ENCODE measurements at places on chromosomes 5 and 9.

GRCh38 chr5:175840050-175840841 lies 31.1 kb upstream of the CPLX2 start:
- DNase-seq = no peak

DNA sequence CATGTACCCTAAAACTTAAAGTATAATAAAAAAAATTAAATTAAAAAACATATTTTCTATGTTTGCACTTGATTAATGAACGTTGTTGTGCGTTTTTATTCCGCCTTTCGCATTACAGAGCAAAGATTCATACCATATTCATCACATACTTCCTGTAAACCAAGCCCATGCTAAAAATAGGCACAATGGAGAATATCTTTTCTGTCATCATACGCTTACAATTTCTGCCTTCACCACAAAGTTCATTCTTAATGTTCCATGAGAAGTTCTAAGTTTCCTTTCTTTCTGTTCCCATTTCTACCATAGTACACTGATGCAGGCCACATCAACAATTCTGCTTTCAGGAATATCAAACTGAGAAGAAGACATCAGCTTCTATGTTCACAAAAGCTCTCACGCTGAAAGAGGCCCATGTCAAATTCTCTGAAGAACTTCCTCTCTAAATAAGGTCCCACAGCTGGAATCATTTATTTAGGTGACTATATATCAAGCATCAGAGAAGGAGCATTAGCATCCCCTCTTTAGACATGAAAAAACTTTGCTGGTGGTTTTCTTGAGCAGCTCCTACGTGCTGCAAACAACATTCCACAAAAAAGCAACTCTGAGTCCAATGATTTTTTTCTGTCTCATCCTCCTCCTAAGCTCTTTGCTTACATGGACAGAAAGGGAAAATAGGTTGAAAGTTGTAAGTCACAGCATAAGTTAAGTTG lies 456.4 kb downstream of the CDH10 start:
- no peak for DNase-seq

DNA sequence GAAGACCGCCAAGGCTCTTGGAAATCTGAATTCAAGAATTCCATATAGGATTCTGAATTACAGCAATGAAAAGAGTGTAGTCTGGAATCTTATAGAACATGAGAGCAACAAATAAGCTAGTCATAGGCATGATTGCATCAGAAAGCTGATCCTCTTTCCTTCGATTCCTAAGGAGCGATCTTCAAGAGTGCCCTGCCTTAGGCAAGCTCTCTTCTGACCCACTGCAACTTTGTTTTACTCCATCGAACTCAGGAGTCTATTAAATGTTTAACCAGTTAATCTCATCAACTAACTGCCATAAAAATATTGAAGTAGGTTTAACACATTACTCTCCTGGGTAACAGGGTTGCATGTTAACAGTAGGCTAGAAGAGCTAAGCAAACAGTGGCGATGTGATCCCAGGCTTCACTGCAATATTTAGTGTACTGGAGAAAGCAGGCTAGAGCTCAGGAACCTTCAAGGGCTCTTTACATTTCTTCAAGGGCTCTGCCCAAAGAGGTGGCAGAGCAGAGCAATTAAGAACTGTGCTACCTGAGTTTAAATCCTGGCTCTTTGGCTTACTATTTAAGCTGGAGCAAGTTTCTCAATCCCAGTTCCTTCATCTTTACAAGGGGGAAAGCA lies 146.3 kb downstream of the RORB start:
- DNase-seq = no peak

DNA sequence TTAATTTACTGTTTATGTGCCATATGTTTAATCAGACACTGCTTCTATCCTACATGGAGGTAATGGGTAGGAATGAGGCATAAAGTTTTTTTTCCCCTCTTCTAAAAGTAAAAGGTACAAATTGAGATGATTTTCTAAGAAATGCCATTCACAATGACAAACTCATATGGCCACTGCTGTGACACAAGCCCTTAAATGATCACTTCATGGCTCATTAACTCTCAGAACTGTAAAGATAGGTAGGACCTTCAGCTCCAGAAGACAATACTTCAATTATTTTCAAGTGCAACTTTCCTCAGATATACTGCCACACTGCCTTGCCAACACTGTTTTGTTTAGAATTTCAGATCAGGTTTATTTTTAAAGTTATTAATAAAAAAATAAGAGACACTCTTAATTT lies 362.9 kb upstream of the ZNF608 start:
- no peak for DNase-seq

GRCh38 chr5:113250341-113250953 lies 184.3 kb downstream of the TSSK1B start:
- no peak for DNase-seq

- DNase-seq = no peak
Observed at GRCh38 chr9:1532171-1532570, 482.0 kb downstream of the DMRT2 start.

DNA sequence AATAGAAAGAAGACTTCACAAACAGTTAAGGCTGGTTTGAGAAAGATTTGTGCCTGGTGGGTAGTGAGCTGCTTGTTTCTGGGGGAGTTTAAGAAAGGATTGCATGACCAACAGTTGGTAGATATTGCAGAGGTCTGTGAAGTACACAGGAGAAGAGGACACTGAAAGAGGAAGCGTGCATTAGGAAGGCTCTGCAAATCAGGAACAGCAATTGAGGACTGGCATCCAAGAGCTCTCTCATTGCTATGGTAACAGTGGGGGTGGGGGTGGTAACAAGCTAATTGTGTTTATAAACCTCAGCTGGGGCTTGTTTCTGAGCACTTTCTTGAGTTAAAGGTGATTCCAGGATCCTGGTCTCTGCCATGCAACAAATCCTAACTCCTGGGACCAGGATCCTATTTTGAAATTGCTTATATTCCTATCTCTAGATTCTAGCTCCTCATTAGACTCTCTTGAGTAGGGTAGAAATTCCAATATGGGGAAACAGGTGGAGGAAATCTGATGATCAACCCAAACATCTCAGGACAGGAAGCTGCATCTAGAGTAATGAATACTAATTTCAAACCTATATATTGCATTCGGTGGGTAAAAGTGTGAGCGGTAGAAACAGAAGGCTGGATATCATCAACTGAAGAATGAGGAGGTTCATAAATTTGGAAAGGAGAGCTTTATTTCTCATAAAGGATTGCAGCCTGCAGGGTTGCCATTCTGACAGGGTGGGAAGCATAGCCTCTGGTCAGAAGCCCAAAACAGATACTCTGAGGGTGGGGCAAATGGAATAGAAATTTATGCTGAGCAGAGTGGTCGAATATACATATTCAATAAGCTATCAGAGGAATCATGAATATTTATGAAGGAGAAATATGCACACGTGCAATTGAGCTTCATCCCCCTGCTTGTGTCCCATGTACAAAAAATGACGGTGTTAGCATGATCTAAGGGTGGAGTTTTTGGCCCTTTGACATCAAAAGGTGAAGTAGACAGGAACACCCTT lies 79.4 kb downstream of the PTTG1 start:
- DNase-seq = no peak

GRCh38 chr9:126404459-126404858 lies 77.8 kb downstream of the MVB12B start:
- DNase-seq = no peak

GRCh38 chr9:4936823-4937222 lies 48.2 kb upstream of the JAK2 start:
- peak; percentile 23 for DNase-seq

- no peak for DNase-seq
Observed at GRCh38 chr9:111405701-111406100, 75.7 kb upstream of the OR2K2 start.

GRCh38 chr5:143011585-143011984 lies 241.4 kb downstream of the ARHGAP26 start:
- no peak for DNase-seq

- no peak for DNase-seq
Observed at GRCh38 chr5:139022528-139022927, 147.4 kb upstream of the LRRTM2 start.

GRCh38 chr9:129323376-129323998 lies 145.4 kb upstream of the IER5L start:
- peak; percentile 10 for DNase-seq

- peak; percentile 88 for DNase-seq
Observed at GRCh38 chr9:136403538-136403914, 3.6 kb upstream of the SNAPC4 start.

- DNase-seq = peak; percentile 90
Observed at GRCh38 chr9:126985870-126986498, 71.4 kb downstream of the RALGPS1 start.

DNA sequence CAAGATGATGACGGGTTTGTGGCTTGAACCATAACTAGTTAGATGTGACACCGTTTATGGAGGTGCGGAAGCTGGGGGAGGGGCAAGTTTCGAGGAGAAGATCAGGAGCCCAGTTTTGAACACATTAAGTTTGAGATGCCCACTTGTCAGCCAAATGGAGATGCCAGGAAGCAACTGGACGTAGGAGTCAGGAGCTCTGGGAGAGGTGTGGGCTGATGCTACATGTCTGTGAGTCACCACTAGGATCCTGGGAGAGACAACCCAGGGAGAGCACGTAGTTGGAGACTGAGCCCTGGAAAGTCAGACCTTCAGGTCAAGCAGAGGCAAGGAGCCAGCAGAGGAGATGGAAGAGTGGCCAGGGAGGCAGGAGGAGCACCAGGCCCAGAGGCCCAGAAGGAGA lies 48.8 kb upstream of the SLC25A51 start:
- DNase-seq = no peak

- DNase-seq = no peak
Observed at GRCh38 chr9:3868466-3868865, 342.7 kb upstream of the RFX3 start.

DNA sequence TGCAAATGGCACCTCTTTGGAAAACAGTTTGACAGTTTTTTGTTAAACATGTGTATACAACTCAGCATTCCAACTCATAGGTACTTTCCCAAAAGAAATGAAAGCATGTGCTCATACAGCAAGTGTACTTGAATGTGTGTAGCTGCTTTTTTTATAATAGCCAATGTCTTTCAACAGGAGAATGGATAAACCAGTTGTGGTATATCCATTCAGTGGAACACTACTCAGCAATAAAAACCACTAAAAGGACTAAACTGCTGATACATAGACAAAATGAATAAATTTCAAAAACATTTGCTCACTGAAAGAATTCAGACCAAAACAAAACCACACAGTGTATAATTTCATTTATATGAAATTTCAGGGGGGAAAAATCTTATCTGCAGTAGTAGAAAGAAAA lies 267.3 kb downstream of the NR2F1-AS1 start:
- no peak for DNase-seq

DNA sequence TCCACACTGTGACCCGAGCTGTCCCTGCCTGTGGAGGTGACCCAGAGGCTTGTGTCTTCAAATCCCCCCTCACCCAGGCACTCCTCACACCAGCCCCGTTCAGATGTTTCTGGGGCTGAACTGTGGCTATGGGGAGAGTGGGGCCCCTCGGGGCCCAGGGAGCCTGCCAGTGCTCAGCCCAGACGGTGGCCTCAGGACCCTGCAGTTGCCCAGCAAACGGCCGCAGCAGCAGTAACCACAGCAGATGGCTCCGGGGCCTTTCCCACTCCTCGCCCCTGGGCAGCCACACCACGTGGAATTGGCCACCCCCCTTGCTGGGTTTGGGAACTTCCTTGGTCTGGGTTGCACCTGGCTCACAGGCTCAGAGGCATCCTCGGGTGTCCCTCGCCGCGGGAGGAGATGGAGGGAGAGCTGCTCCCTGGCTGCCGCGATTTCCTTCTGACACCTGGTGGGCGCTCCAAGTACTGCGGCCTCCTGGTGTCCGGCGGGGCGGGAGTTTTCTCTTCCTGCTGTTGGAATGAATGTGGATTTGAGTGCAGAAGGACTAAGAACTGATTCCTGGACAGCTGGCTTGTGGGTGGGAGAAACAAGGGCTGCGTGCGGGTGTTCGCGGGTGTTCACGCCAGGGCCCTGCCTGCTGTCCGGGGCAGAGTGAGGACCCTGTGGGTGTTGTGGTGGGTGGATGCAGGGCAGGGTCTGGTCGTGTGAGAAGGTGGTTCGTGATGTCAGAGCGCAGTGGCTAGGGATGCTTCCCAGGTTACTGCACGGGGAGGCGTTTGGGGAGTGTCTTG lies 97.5 kb downstream of the COL5A1 start:
- DNase-seq = peak; percentile 60

GRCh38 chr5:65364907-65365306 lies 116.8 kb downstream of the ADAMTS6 start:
- DNase-seq = no peak

- peak; percentile 93 for DNase-seq
Observed at GRCh38 chr5:170278611-170279458, 18.7 kb downstream of the LCP2 start.

DNA sequence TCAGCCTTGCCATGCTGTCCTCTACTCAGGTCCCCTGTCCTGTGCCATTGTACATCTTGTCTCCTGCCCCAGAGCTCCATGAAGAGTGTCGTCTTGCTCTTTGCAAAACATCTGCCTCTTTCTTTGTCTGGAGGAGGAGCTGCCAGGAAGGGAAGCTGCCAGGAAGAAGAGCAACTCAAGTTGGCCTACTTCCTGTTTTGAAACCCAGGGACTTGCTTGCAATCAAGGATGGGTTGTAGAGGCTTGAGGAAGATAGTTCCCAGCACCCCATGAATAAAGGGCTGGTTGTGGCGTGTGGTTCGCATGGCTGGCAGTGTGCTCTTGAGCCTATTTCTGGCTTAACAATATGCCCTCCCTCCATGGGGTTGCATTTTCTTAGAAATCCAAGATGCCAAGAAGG lies 53.0 kb upstream of the CPEB4 start:
- no peak for DNase-seq

GRCh38 chr9:19665146-19665863 lies 123.5 kb downstream of the SLC24A2 start:
- peak; percentile 49 for DNase-seq

DNA sequence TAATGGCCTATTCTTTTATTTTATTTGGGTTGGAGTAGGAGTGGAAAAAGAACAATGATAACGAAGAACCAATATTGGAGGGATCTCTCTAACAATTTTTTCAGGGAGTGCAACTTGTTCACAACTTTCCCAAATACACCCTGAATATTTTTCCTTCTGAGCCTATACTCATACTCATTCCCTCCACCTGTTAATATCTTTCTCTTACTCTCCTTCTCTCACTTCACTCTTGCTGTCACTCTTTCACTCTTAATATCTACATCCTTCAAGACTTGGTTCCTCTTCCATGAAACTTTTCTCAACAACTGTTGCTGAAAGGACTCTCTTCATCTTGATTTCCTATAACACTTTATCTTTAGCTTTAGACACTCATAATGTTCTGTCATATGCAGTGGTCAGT lies 39.0 kb upstream of the MYOT start:
- no peak for DNase-seq

- no peak for DNase-seq
Observed at GRCh38 chr9:26657958-26658357, 234.6 kb downstream of the CAAP1 start.

- no peak for DNase-seq
Observed at GRCh38 chr5:73975845-73976244, 349.8 kb downstream of the ARHGEF28 start.

DNA sequence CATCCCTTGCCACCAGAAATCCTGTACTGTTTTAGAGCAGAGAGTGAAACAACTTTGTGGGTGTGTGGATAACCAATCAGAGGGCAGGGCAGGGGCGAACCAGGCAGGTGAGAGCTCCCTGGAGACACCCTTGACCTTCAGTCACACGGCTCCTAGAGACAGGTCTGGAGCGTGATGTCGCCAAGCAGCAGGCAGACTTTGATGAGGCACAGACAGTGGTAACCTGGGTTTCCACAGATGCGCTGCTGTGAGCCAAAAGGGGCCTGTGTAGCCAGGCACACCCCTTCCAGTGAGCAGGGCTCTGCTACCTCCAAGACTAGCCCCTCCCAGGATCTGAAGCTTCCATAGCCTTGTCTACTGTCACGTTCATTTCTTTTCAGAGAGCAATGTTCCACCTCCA lies 317.8 kb upstream of the ADCY2 start:
- no peak for DNase-seq

All from activated CD4-positive, alpha-beta T cell treated with anti-CD3 and anti-CD28 coated beads for 36 hours (primary cell).